Stimulated activated naive CD8-positive, alpha-beta T cell treated with anti-CD3 and anti-CD28 coated beads, Interleukin-15, Interleukin-2, amounts not matched to agents 100 U/mL and 50 U/mL, for 24 hours (primary cell): ENCODE measurements at places on chromosomes 1 and 21.
A peak's percentile ranks its signal among the peaks of the same experiment; 100 is the strongest.

GRCh38 chr1:182143825-182144645, 82.5 kb upstream of the ZNF648 start:
- DNase-seq, result no peak

- DNase-seq, result no peak
Observed at GRCh38 chr1:185325413-185325812, 8.4 kb upstream of the IVNS1ABP start.

DNA sequence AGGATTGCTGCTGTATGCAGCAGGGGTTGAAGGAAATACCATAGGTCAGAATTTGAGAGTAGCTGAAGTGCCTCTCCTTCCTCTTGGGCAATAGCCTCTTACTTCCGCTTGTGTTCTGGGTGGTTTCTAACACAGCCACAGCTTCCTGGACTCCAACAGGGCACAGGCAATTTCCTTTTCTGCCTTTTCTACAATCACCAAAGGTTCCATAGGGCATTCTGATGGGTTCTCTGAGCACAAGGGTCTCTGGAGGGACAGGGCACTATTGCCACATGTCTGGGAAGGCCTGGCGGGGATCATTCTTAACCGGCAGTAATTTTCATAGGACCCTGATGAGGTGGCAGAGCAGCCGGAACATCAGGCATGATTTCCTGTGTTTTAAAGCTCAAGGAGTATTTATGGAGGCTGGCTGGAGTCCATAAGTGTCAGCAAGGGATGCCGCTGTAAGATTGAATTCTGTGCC, 5.5 kb upstream of the AGTRAP start:
- peak; percentile 33 for DNase-seq

GRCh38 chr1:8004803-8005573, 21.1 kb downstream of the ERRFI1 start:
- DNase-seq, result no peak

GRCh38 chr1:5796028-5796427, 196.2 kb downstream of the NPHP4 start:
- no peak for DNase-seq

DNA sequence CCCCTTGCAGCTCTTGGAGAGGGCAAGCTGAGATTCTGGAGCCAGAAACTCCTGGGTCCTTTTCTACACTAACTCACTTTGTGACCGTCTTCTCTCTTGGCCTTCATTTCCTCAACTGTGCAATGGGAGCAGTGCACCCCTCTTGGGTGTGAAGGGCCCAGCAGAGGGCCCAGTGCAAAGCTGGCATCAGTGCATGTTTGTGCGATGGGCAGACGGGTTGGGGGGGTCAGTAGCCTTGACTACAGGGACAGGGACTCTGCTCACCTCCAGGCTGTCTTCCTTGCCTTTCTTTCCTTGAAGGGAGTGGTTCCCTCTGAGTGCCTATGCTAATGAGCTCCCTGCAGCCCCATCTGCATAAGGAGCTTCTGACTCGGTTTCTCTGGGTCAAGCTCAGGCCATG, 51.0 kb downstream of the EDN2 start:
- no peak for DNase-seq

- DNase-seq, result no peak
Observed at GRCh38 chr1:108208724-108209446, 8.7 kb upstream of the SLC25A24 start.

- DNase-seq, result no peak
Observed at GRCh38 chr1:30505853-30506252, 217.5 kb downstream of the MATN1 start.

GRCh38 chr1:10237157-10237539, 26.8 kb downstream of the KIF1B start:
- DNase-seq, result no peak

DNA sequence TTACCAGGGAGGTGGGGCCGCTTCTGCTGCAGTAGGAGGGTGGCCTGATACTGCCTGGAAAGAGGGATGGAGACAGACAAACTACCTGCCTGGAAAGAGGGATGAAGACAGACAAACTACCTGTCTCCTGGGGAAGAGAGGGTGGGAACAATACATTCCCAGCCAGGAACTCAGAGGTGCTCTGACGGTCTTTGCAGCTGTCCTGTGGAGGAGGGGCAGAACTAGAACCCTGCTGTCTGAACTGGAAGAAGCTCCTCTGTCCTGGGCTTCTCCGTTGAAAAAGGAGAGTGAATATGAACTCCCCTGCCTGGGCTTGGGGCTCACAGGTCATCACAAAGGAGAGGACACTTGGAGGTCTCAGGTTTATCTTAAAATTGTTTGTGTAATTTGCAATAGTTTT, 40.3 kb upstream of the ETV3 start:
- DNase-seq, result no peak

GRCh38 chr1:201103666-201104065, 8.6 kb downstream of the CACNA1S start:
- DNase-seq, result no peak

DNA sequence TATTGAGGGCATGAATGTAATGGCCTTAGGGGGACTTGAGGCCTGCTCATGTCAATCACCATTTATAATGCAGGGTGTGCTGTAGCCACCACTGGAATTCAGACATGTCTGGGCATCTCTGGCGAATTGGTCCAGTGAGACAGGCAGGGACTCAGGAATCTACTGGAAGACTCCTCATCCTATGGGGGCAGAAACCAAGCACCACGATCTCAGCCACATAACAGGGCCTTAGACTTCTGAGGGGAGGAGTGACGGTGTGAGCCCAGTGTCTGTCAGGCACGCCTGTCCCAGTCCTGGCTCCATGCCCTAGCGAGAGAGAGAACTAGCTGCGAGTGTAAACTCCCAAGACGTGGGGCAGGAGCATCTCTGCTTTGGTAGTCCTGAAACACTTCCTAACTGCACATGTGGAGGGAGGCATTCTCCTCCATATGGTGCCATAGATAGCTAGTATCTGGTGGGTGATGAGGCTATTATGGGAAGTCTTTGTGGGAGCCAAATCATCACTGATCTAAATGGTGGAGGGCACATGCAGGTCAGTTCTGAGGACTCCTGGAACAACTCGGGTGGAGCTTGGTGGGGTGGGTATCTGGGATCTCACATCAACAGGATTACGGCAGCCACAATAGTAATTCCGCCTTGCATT, 29.8 kb upstream of the KIAA0040 start:
- no peak for DNase-seq

- no peak for DNase-seq
Observed at GRCh38 chr1:100795646-100795985, 76.1 kb downstream of the VCAM1 start.

GRCh38 chr1:229192031-229192430, 78.9 kb upstream of the RAB4A start:
- no peak for DNase-seq

DNA sequence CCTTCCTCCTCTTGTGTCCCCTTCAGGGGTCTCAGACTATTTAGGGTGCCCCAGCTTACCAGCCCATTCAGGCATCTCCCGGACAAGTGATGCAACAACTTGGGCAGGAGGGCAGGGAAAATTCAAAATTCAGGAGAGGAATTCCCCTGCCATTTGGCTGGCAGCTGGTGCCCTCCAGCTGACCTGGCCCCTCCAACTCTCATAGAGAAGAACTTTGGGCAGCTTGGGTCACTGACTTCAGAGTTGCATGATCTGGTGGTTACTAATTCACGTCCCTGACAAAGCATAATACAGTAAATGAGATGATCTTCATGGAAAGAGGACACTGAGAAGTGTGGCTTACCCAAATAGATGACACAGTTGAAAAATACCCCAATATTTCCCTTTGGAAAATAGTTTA, at the start of gene FCAMR:
Gene FCAMR (minus strand): TSS at position 15 of the 400 bp plus-strand sequence. CDS start 335 bp downstream, outside the sequence.
- no peak for DNase-seq

- no peak for DNase-seq
Observed at GRCh38 chr1:23451441-23451840, 26.9 kb upstream of the TCEA3 start.

DNA sequence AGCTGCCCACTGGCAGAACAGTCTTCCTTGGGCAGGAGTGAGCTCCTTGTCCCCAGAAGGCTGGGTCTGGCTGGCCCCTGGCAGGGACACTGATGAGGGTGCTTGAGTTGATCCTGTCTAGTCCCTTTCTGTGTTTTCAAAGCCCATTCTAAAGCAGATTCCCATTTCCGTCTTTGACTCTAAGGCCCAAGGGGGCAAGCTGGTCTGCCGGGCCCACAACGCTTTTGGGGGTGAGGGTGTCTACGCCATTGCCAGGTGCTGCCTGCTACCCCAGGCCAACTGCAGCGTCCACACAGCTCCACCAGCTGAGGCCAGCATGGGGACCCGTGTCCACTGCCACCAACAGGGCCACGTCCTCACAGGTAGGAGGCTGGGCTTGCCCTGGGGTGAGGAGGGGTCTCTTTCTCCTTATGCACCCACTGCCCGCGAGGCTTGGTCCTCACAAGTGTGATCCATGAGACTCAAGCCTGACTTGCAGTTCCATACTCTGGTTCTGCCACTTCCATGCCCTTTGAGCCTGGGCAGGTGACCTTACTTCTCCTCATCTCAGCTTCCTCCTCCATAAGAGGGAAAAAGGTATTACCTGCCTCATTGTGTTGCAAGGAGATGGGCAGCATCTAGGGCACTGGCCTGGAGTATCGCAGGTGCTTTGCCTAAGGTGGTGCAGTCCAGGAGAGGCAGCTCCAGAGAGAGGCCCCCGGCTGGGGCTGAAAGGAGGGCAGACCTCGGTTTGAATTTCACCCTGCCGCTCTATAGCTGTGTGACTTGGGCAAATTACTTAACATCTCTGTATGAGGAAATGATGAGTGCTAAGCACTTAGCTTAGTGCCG, 20.2 kb downstream of the PCSK9 start:
- DNase-seq, result no peak

DNA sequence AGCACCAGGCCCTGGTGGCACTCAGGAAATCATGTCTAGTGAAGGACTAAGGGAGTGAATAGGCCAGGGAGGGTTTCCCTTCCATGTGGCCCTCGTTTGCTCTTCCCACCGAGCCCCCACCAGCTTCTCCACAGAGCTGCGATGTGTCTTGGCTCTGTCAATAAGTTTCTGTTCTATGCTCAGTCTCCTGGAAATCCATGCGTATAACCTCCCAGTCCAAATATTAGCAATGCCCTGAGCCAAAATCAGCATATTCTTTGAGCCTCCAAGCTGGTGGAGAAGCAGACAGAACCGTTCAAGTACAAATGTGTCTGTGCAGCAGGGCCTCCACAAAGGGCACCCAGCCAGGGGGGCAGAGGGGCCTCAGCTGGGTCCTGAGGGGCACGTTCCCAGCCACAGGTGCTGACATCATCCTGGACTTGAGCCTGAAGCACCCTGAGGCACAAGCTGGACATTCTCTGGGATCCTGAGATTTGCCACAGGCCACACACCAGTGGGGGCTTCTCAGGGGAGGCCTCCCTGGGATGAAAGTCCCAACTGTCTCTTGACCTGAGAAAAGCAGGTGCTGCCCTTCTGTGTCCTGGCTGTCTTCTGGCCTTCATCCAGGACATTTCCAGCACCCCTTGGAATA, 350.5 kb upstream of the VAMP3 start:
- DNase-seq, result no peak

DNA sequence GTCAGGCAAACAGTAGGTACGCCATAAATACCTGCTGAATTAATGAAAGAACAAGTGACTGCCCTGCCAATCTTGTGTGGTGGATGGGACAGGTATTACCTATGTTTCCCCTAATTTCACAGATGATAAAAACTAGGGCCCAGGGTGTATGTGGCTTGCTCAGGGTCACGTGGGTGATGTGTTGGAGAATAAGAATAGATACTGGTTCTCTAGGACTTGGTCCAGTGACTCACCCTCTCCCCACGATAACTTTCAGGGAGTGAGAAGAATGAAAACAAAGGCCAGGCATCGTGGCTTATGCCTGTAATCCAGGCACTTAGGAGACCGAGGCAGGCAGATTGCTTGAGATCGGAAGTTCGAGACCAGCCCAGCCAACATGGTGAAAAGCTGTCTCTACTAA, 26.7 kb downstream of the SLC26A9 start:
- no peak for DNase-seq

- DNase-seq, result no peak
Observed at GRCh38 chr21:14877581-14878228, 187.1 kb downstream of the NRIP1 start.

- peak; percentile 60 for DNase-seq
Observed at GRCh38 chr1:156150333-156151011, 2.9 kb upstream of the SEMA4A start.

DNA sequence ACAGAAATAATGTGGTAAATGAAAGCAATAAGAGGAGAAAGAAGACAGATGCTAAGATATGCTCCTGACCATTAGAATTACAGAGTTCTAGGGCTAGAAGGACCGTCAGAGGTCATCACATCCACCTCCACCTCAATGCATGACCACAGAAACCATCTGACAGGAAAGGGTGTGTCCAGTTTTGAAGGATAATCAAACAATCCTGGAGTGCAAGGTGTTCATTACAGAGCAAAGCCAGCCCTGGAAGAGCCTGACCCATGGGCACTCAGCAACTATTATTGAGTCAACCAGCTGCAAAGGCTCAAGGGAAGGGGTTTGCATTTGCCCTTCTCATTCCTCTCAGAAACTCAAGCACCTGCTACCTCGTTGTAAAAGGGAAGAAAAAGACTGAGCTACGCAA, 46.4 kb downstream of the TOR1AIP2 start:
- DNase-seq, result no peak

GRCh38 chr1:176444286-176444685, 18.7 kb upstream of the PAPPA2 start:
- no peak for DNase-seq
